ENCODE measurements at places on chromosomes 5 and 9.
A peak's percentile ranks its signal among the peaks of the same experiment; 100 is the strongest.

GRCh38 chr9:96172797-96173196 lies 129.2 kb downstream of the HSD17B3 start:
- H3K36me3 ChIP-seq = no peaks in the 10 kb centered on the region
- peaks cover 19% of the 10 kb centered on the region for H3K4me1 ChIP-seq
- no peak overlapping the region for H3K4me3 ChIP-seq
- H3K27me3 ChIP-seq = no peaks in the 10 kb centered on the region
- H3K27ac ChIP-seq = no peak overlapping the region
- peak; percentile 53 for DNase-seq

DNA sequence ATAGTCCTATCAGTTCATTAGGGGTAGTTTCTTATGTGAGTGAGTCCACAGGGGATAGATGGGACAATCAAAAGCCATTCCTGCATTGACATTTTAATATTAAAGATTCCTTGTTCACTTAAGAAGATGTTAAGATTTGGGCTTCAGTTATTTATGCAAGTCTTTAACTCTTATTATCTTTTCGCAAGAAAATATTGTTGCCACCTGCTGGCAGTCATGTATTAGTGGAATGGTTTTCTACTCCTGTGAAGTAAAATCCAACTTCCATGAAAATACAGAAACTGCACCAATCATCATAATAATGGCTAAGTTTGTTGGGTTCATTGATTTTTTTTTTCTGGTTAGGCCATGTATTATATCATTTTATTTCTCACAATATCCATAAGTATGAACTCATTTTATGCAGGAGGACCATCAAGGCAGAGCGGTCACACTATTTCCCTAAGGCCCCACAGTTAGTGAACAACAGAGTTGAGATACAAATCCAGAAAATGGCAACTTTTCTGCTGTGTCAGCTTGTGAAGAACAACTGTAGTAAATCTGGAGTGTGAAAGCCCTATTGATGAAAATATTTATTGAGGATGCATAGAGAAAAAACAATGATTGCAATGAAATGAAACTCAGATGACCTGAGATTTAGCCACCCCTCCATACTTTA lies 88.5 kb upstream of the TXNDC8 start:
- H3K27me3 ChIP-seq = no peaks in the 10 kb centered on the region
- no peak overlapping the region for H3K4me3 ChIP-seq
- H3K4me1 ChIP-seq = no peaks in the 10 kb centered on the region
- H3K27ac ChIP-seq = no peak overlapping the region

GRCh38 chr5:13316176-13316575 lies 628.3 kb downstream of the DNAH5 start:
- no peak overlapping the region for H3K27ac ChIP-seq
- H3K27me3 ChIP-seq = no peaks in the 10 kb centered on the region
- H3K4me3 ChIP-seq = no peak overlapping the region
- no peak for DNase-seq
- no peaks in the 10 kb centered on the region for H3K4me1 ChIP-seq

GRCh38 chr9:91376239-91376638 lies 14.5 kb upstream of the AUH start:
- H3K4me1 ChIP-seq = peaks cover 12% of the 10 kb centered on the region
- H3K27me3 ChIP-seq = no peaks in the 10 kb centered on the region
- no peak overlapping the region for H3K27ac ChIP-seq
- H3K4me3 ChIP-seq = no peak overlapping the region
- no peak for DNase-seq
- H3K36me3 ChIP-seq = no peaks in the 10 kb centered on the region
